ENCODE measurements at places on chromosomes 5 and 9. TPM values are rescaled to one million over a fixed set of nuclear protein-coding genes. Genes with fewer than 3 reads are reported as not detected.
A peak's percentile ranks its signal among the peaks of the same experiment; 100 is the strongest.

- no peak for DNase-seq
These were observed 8.6 kb downstream of the RUFY1 start for GRCh38 chr5:179558932-179559283.

- DNase-seq = no peak
These were observed 310.2 kb downstream of the PDE4D start for GRCh38 chr5:59583151-59583809.

DNA sequence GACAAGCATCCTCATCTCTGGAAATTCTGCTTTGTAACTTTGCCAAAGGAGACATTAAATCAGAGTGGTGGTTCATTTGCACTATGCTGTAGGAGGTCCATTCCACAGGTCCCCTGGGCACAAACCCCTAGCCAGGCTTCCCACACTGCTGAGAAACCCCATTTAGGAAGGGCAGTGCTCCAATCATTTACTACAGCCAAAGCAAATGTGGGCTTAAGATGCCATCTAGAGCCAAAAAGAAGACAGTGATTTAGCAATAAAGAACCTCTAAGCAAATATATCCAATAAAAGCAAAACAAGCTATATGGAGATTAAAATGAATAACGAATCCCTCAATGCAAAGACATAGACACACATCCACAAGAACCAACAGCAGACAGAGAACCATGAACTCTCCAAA, 129.0 kb upstream of the ALDH1B1 start:
- DNase-seq = peak; percentile 21

DNA sequence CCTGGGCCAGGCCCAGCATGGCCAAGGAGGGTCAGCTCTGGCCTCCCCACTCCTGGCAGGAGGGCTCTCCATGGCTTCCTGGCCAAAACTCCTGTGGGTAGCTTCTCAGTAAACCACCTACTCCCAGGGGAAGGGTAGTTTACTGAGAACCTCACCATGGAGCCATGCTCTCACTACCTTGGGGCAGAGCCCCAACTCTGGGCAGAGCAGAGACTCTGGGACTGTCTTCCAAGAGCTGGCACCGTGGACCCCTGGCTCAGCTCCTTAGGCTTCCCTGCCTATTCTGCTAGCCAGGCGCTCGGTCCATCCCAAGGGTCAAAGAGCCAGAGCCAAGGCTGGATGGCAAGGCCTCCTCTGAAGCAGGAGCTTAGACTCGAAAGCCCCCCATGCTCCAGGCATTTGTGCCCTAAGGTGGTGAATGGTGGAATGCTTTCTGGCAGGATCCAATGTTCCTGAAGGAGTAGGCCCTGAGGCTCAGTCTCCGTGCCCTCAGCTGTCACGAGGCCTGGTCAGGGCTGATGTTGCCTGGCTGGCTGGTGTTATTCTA, 19.6 kb downstream of the TCF7 start:
- no peak for DNase-seq

GRCh38 chr9:124384846-124385245, 30.4 kb downstream of the PSMB7 start:
- no peak for DNase-seq

GRCh38 chr9:112050544-112051475, 124.3 kb downstream of the SUSD1 start:
- peak; percentile 78 for DNase-seq

DNA sequence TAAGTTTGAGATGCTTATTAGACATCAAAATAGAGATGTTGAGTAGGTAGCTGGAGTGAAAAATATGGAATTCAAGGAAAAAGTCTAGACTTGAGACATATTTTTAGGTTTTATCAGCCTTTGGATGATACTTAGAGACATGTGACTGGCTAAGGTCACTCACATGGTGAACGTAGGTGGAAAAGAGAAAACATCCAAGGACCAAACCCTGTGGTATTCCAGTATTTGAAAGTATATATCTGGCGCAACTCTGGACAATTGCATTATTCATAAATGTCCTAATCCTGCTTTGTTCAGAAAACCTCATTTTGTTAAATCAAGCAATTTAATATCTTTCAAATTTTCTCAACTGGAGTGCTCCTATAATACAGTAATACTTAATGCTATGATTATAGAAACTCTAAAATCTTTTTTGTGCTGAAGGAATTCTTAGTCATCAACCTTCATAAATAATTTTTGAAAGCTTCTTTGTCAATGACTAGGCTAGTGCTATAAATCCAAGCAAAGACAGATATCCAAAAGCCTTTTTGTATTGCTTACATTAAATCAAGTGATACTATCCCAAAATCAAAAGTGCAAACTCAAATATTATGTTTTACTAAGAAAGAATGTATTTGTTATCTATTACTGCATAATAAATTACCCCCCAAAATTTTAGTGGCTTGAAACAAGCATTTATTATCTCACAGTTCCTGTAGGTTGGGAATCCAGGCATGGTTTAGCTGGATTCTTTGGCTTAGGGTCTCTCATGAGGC, 452.0 kb downstream of the ENC1 start:
- no peak for DNase-seq

DNA sequence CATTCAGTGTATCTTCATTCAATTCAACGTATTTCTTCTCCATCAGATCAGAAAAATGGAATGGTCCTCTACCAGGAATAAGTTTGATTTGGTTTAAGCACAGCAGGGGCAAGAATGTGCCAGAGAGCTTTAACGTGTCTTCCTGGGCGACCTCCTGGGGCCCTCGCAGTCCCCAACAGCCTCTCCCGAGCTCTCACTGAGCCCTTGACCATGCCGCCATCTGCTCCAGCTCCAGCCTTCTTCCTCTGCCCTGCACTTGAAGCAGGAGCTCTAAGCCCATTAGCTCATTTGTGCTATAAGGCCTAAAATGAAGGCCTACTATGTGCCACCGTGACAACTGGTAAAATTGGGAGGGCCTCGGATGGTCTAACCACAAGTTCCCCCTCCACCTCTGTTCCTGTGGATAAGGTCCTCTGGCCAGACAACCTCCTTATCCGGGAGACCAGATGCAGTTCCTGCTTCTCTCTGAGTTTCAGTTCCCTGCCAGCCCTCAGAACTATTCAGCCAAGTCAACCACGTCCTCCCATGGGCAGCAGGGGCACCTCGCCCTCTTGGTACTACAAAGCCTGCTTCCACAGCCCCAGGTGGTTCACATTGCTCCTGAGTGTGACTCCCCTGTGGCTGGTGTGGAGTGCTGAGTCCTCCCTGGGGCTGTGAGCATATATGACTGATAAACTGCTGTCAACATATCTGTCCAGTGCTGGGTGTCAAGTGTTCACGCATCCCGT, 35.8 kb downstream of the C5orf15 start:
- no peak for DNase-seq

- no peak for DNase-seq
These were observed 109.7 kb downstream of the ZNF354C start for GRCh38 chr5:179169836-179170235.

DNA sequence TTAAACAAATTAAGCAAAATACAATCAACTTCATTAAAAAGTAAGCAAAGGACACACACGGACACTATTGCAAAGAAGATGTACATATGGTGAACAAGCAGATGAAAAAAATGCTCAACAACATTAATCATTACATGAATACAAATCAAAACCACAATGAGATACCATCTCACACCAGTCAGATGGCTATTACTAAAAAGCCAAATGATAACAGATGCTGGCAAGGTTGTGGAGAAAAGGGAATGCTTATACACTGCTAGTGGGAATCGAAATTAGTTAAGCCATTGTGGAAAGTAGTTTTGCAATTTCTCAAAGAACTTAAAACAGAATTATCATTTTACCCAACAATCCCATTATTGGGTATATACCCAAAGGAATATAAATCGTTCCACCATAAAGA, 636.2 kb upstream of the ST8SIA4 start:
- no peak for DNase-seq

DNA sequence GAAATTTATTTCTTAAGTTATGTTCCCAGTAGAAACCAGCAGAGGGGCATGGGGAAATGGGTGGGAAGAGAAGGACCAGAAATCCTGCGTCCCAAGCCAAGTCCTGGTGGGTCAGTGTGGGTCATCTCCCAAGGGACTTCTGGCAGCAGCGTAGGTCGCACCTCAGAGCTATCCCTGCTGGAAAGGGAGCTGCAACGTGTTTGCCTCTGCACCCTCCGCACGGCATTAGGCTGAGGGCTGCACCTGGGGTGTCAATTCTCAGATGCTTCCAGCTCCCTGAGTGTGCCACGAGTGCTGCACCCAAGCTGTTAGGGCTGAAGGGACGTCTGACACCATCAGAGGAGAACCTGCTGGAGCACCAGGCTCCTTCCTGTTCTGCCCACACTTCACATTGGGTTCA, 182.8 kb downstream of the CACNA1B start:
- DNase-seq = no peak

- no peak for DNase-seq
These were observed 21.0 kb upstream of the TAF11L2 start for GRCh38 chr5:17477043-17477442.

DNA sequence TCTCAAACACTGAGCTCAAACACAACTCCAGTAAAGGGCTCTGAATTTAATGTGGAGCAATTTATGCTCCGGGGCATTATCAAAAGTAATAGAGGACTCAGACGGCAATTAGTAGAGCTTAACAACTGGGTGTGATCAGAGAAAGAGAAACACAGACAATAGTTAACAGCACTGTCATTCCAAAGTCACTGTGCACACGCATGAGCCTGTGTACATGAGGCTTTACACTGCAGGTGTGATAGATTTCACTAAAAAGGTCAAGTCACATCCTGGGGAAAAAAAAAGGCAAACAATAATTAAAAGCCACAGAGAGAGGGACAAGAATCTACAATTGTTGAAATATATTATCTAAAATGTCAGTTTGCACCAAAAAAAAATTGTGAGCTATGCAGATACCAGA, 956.5 kb downstream of the CDH18 start:
- no peak for DNase-seq

GRCh38 chr5:147601652-147602051, 91.8 kb upstream of the DPYSL3 start:
- no peak for DNase-seq

Gene PGM5
- total RNA-seq = 0.41 TPM

Gene RACK1
- 1,936 TPM for total RNA-seq

Gene CTNND2
- total RNA-seq = not detected

Gene PCDHA1
- 0.24 TPM for total RNA-seq

Gene SPATA31A3
- not detected for total RNA-seq

Gene XPA
- 9.9 TPM for total RNA-seq

Gene SQSTM1
- total RNA-seq = 256 TPM

Gene CTXN3
- total RNA-seq = not detected

Gene SPATA31A7
- total RNA-seq = not detected

Gene AQP7
- not detected for total RNA-seq
